ENCODE measurements at places on chromosomes 5 and 9.

DNA sequence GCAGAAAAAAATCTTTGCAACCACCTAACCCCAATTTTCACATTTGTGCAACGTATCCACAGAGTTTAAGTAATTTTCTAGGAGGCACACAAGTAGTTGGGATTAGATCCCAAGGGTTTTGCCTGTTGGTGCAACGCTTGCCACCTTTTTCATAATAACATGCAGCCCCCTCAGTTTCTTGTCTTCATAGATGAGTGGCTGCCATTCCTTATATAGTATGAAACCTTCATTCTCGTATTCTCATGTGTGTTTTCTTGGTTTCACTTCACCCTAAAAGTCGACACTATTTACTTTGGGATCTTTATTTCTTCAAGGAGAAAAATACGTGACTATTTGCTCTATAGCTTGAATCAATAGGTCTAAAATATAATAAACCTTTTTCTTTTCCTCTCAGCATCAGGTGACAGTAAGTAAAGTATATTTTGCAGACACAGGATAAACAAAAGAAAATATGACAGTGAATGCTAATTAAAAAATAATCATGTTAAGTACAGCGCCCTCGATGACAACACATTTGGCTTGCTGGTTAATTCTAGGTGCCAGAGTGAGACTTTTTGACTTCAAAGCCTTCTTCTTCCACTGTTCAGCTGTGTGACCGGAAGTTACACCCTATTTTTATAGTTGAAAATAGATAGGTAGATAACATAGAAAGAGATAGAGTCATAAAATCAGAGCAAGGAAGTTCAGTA, 342.8 kb upstream of the CCNG1 start:
- DNase-seq = no peak

- DNase-seq = no peak
Observed at GRCh38 chr5:61229416-61229815, 67.1 kb upstream of the SMIM15 start.

GRCh38 chr5:51664491-51665250, 281.4 kb downstream of the ISL1 start:
- DNase-seq = no peak

GRCh38 chr5:5179079-5179478, 38.9 kb downstream of the ADAMTS16 start:
- no peak for DNase-seq

DNA sequence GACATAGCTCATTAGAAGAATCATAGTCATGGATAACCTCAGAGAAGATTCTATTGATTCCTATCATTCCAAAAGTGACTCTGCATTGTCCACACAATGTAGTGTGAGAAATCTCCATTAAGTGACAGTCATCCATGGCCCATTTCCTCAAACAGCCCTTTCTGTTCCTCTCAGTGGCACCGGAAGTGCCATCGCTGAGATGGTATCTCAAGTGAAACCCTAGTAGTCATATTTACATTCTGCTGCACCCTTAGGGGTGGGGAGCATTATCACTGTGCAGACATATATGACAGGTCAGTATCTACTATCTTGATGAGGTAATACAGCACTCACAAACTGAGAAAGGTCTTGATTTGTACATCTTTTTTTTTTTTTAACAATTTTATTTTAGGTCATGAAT, 55.4 kb upstream of the MIER3 start:
- no peak for DNase-seq

- DNase-seq = no peak
Observed at GRCh38 chr9:136939996-136940525, 4.5 kb downstream of the FBXW5 start.

DNA sequence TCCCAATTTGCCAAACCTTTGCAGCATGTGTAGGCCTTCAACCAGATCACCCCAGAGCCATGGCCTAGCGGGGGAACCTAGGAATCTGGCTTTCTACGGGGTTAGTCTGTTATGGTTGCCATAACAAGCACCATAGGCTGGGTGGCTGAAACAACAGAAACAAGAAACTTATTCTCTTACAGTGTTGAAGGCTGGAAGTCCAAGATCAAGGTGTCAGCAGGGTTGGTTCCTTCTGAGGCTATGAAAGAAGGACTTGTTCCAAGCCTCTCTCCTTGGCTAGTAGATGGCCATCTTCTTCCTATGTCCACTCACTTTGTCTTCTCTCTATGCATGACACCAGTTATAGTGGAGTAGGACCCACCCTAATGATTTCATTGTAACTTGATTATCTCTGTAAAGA, 6.1 kb downstream of the FGF1 start:
- DNase-seq = no peak

Data from stimulated activated CD8-positive, alpha-beta memory T cell treated with anti-CD3 and anti-CD28 coated beads, Interleukin-4, amount 100 ng/mL, for 4 hours (primary cell).